Activated CD8-positive, alpha-beta memory T cell treated with anti-CD3 and anti-CD28 coated beads for 1 hour (primary cell): ENCODE measurements at places on chromosomes 7 and 10.

DNA sequence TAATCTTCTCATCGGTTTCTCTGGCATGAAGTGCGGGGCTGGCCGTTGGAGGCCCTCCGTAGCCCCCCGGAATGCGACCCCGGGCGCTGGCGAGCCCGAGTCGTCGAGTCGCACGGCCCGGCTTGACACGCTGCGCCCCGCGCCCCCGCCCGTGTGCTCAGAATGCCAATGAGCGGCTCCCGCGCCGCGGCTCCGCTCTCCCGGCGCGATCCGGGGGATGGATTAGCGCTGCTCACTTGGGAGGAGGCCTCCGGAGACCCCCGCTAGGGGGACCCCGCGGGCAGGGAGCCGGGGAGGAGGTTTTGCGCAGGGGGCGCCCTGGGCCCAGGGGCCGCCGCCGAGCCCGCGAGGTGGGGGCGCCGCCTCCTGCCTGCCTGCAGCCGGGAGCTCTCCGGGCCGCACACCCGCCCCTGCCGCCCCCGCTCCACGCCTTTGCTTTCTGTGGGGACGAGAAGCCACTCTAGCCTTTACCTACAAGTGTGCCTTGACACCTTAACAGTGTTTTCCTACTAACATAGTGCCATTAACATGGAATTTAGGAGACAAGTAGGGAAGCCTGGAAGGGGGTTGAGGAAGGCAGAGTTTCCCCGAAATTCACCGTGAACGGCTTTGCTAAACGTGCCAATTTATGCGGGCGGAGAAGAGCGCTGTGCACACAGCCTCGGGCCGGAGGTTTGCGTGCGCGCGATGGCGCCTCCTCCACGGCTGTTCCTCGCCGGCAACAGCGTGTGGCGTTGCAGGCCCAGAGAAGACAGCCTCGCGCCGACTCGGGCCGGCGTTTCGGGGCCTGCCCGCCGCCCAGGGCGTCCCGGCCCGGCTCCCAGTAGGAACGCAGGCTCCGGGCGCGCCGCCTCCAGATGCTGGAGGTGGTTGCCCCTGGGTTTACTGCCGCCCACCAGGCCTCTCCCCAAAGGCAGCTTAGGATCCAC, 7.1 kb downstream of the SHH start:
- no peak for DNase-seq

DNA sequence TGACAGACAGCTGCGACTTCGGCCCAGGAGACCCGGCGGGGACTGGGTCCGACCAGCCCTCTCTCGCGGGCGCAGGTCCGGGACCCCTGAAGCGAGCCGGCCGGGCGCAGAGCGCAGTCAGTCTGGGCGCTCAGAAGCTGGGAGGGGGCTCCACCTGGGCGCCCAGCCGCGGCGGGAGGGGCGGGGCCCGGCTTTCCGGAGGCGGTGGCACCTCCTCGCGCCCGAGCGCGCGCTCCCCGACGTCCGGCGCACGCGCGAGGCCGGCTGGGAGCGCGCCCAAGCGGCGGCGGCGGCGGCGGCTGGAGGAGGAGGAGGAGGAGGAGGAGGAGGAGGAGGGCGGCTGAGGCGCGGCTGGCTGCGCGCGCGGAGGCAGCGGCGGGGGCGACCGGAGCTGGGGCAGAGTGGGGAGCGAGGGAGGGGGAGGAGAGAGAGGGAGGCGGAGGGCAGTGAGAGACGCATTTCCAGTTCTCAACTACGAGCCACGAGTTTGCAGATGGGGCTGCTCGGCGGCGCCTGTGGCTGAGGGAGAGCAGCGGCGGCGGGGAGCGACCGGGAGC, at the start of gene PALS2:
Gene PALS2, plus strand, starts transcription at position 456 of the 557 bp plus-strand sequence. CDS start 50,216 bp downstream, outside the sequence.
- DNase-seq: peak; percentile 65

DNA sequence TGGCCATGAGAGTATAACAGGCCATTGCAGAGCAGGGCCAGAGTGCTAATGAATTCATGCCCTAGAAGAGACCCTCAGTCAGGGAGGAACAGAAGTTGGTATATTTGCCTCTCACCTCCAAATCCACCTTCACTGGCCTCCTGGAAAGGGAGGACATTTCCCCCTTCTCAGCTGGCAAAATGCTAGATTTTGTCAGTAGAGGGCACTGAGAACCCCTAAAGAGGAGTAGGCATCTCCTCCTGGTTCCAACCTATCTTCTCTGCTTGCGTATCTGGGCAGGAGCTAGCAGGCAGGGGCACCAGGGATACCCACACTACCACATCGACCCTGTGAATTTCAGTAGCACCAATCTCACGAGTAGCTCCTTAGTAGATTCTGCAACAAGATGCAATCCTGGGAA, 79.8 kb upstream of the GHITM start:
- no peak for DNase-seq

DNA sequence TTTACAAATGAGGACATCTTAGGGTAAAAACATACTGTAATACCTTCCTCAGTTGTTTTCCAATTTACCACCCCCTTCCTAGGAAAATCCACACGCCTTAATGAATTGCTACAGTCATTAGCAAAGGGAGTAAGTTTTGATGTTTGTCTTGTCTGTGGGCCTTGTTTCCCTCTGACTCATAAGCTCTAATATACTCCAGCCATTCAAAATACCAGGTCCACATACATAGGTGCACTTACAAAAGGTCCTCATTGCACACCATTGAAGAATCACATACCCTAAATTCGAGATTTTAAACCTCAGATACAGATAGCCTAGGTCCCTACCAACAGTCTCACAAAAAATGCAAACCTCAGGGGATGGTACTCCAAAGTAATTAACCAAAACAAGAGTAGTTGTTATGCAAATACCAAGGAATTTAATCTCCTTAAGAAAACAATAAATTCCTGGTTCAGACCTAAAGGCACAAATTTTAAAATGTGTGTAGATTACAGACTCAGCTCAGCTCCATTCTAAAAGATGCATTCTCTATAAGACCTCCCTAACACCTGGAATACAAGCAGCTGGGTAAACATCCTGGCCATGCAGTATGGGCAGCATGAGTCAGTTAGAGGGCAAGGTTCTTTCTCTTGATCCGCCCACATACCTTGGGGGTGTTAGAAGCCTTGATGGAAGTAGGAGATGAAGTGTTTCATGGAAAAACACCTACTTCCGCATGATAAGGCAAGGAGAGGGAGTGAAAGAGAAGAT, 3.0 kb upstream of the LIPK start:
- DNase-seq: no peak

DNA sequence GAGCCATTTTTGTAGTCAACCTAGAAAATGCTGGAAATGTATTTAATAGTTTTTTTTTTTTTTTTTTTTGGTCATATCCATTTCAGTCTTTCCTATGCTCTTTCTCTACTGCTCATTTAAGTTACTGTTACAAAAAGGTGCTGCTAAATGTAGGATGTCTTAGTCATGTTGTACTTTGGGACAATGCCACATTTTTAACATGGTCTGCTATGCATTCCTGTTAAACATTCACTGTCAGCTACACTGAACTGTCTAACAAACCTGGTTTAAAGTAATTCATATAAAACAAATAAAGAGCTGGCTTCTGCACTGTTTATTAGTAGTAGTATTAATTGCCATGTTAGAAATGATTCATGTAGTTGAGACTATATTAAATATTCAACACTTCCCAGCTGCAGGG, 108.6 kb downstream of the NSUN6 start:
- no peak for DNase-seq

DNA sequence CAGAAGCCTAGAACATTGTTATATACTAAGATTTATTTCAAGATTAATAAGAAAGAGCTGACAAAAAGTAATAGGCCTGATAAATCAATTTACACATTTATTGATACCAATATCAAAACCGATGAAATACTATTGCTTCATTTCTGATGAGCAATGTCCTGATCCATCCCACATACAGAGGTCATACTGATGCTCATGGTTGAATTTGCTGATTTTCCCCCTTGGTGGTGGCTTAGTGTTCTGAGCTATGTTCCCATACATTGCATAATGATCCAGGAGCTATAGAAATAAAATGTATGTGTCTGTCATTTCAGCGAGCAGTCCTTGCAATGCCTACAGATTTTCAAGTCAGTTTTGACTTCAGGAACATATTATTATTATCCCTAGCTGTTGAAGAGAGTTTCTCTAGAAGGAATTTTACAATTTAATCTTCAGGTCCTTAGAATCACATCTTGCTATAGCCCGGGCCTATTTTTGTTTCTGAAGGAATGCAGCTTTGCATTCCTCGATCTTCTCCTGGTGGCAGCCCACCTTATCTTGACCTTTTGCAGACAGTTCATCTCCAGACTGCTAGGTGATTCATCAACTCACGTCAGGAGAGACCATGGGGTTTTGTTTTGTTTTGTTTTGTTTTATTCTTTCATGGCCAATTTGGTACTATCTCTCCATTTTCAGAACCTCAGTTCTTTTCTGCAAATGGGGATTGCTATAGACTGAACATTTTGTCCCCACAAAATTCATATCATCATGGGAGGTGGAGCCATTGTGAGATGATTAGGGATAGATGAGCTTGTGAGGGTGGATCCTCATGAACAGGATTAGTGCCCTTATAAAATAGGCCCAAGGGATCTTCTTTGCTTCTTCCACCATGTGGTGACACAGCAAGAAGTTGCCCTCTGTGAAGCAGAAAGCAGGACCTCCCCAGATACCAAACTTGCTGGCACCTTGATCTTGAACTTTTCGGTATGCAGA, 465.6 kb upstream of the IGFBP3 start:
- DNase-seq: no peak

- DNase-seq: no peak
These were observed 101.0 kb downstream of the CDCA7L start for GRCh38 chr7:21844742-21845141.

GRCh38 chr7:16035392-16035791, 348.9 kb upstream of the MEOX2 start:
- DNase-seq: no peak

DNA sequence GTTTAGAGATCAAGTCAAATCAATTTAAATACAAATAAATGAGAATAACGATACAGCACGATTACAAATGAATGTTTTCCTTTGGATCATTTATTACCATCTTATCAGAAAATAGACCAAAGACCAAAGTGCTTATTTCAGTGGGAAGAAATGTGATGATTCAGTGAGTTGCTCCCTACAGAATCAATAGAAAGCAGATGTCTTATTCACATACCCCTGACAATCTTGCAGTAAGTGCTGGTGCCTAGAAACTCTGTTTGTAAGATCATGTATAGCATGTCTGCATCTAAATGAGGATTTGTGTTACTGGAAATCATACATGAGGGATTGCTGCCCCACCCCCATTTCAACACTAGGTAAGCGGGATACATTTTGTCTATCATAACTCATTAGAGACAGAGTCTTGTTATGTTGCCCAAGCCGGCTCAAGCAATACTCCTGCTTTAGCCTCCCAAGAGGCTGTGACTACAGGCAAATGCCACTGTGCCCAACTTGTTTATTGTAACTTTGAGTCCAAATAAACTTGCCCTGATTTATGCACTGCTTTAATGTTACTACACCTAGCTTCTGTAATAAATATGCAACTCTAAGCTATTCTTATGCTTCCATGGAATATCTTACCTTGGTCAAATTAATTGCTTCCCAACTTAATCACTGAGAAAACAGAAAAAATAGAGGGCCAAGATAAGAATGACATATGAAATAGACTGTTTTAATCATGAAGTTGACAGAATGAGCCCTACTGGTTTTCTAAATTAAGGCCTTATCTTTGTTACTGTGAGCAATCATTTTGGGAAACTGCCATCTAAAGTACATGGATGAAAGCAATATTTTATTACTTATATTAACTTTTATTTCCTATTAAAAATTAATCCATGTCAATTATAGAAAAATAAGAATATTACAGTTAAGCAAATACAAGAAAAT, 82.5 kb downstream of the AHR start:
- no peak for DNase-seq

GRCh38 chr10:71635251-71635866, 84.2 kb downstream of the C10orf105 start:
- DNase-seq: no peak

DNA sequence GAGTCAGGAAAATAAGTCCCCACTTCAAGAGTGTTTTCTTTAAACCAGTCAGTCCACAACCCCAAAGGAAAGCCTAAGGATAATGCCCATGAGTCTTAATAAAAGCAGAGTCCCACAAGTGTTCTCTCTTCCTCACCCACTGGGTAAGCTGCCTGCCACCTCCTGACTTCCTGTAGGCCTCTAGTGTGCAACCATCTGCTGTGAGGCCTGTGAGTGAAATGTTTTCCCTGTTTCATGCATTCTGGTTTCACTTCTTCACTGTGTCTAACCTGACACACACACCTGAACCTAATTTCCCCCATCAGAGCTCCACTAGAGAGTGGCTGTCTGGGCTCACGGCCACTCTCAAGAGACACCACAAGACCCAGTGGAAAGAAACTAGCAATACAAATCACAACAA, 38.9 kb upstream of the GDF10 start:
- no peak for DNase-seq

- no peak for DNase-seq
These were observed 9.7 kb downstream of the PDZD7 start for GRCh38 chr10:101021239-101021638.

DNA sequence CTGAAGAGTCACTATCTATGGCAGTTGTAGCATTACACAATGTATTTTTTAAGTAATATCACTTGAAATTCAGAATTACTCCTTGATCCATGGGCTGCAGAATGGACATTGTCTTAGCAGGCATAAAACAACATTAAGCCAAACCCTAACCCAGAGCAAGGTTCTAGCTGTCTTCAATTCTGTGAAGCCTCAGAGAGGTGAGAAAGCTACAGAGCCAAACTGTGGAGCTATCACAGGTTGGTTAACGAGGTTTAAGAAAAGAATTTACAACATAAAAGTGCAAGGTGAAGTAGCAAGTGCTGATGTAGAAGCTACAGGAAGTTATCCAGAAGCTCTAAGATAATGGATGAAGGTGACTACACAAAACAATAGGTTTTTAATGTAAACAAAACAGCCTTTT, 582.7 kb upstream of the POT1 start:
- no peak for DNase-seq

DNA sequence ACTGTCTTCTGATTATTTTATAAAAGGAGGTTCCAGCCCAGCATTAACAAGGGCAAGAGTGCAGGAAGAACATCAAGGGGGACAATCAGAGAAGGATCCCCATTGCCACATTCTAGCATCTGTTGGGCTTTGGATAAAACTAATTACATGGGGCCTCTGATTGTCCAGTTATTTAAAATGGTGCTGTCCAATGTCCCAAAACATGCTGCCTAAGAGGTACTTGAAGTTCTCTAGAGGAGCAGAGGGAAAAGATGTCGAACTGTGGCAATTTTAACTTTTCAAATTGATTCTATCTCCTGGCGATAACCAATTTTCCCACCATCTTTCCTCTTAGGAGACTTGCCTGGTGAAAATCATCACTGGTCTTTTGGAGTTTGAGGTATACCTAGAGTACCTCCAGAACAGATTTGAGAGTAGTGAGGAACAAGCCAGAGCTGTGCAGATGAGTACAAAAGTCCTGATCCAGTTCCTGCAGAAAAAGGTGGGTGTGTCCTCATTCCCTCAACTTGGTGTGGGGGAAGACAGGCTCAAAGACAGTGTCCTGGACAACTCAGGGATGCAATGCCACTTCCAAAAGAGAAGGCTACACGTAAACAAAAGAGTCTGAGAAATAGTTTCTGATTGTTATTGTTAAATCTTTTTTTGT, 2.3 kb downstream of the IL6 start:
- no peak for DNase-seq

GRCh38 chr7:12391922-12392615, 11.6 kb downstream of the VWDE start:
- DNase-seq: no peak

- DNase-seq: no peak
These were observed 23.0 kb downstream of the SMKR1 start for GRCh38 chr7:129525225-129525862.

- no peak for DNase-seq
These were observed 98.0 kb downstream of the NPSR1 start for GRCh38 chr7:34756025-34756437.
